ENCODE measurements at places on chromosomes 11 and 22.
A peak's percentile ranks its signal among the peaks of the same experiment; 100 is the strongest.

DNA sequence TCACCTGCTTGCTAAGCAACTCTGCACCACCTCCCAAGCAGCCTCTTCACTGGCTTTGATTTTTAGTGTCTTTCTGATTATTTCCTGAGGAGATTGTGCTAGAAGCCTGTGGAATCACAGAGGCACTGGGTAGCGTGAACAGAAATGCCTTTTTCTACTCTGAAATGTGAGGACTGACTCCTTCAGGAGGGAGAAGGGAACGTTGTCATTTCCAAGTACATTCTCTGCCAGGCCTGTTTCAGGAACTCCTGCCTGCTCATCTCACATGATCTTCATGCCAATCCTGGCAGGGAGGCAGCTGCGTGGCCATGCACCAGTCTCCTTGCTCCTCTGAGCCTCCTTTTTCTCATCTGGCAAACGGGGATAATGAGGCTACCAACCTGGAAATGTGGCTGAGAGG is 49.8 kb upstream of the PRDM11 start:
- no peak for DNase-seq

DNA sequence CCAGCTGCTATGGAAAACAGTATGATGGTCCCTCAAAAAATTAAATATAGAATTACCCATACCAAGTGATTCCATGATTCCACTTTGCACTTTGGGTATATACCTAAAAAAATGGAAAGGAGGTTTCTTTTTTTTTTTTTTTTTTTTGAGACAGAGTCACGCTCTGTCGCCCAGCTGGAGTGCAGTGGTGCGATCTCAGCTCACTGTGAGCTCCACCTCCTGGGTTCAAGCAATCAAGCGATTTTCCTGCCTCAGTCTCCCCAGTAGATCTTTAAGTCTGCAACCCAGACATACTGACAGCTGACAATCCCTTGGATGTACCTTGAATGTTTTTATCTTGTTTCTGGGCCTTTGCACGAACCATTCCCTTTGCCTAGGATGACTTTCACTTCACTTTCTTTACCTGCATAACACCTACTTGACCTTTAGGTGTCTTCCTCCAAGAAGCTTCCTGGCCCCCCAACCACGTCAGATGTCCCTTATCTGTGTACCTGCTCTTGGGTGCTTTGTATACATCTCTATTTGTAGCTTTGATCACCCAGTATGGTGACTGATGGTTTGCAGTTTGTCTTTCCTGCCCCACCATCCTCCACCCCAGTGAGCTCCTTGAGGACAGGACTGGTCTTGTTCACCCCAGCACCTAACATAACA is 11.6 kb downstream of the UCP3 start:
- no peak for DNase-seq

GRCh38 chr22:36819112-36819511 is 2.3 kb upstream of the PVALB start:
- no peak for DNase-seq

DNA sequence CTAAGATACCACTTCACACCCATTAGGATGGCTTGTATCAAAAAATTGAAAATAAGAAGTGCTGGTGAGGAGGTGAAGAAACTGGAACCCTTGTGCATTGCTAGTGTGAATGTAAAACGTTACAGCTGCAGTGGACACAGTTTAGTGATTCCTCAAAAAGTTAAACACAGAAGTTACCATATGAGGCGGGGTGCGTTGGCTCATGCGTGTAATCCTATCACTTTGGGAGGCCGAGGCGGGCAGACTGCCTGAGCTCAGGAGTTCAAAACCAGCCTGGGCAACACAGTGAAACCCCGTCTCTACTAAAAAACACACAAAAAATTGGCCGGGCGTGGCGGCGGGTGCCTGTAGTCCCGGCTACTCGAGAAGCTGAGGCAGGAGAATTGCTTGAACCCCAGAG is 43.5 kb downstream of the SGSM3 start:
- no peak for DNase-seq

DNA sequence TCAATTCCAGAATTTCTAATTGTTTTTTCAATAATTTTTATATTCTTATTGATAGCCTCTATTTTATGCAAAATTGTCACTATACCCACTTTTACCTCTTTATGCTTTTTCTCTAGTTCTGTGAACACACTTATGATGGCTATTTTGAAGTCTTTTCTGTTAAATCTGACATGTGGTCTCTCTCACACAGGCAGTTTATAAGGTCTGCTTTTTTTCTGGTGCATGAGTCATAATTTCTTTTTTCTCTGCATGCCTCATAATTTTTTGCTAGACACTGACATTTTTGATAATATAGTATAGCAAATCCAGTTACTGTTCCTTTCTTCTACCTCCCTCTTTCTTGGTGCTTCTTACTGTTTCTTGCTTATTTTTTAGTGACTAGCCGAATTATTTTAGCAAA is 36.0 kb downstream of the ZBTB44 start:
- DNase-seq = no peak

GRCh38 chr11:59558270-59558643 is 46.9 kb downstream of the OR4D9 start:
- DNase-seq = no peak

- no peak for DNase-seq
Observed at GRCh38 chr11:57818812-57819211, 57.2 kb downstream of the CTNND1 start.

- DNase-seq = no peak
Observed at GRCh38 chr11:35289821-35290220, 129.5 kb downstream of the SLC1A2 start.

DNA sequence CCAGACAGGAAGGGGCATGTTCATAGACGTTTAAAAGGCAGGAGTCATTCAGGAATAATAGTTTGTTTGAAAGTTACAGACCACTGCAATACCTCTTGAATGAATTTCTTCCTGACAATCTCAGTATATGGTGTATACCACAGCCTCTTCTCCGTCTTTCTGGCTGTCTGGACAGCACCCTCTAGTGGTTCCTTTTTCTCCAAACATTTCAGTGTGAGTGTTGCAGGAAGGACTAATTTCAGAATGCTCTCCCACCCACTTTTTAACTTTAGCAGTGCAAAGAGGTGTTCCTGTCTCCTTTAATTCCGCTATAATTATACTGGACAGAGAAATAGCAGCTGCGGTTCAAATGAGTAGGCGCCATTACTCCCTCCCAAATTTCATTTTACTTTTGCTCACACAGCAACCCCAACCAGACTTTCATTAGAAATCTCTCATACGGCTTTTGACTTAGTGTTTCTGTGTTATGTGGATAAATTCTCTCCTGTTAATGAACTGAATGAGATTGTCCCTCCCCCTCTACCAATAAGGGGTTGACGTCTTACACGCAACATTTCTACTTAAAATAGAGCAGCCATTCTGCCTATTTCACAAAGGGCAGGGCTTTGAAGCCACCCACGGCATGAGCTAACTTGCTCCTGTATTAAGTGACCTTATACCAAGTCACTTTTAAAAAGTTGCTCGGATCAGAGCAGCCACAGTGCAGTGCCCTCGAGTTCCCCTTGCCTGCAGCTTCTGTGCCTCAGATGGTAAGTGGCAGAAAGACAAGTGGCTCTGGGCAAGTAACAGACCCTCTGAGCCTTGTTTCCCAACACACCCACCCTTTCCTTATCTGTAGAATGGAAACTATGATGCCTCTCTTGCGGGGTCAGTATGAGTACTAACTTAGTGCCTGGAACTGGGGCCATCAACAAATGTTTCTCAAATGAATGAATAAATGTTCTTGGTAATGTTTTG is 368.6 kb downstream of the OPCML start:
- DNase-seq = no peak

DNA sequence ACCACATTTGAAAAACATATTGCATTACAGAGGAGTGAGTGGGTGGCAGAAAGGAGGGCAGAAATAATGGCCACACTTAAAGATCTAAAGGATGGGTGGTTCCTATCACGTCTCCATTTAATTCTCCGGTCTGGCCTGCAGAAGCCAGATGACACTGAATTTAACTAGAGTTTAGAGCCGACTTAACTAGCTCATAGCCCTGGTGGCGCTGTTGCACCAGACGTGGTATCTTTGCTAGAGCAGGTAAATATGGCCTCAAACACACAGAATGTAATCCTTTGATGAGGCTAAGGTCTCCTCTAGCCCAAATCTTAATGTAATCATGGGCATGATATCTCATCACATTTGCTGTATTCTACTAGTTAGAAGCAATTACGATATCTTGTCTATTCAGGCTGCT is 51.5 kb upstream of the GAL start:
- peak; percentile 20 for DNase-seq

All from activated T-cell treated with anti-CD3 and anti-CD28 coated beads for 1 hour (primary cell).